ENCODE measurements at places on chromosomes 7 and 10.

DNA sequence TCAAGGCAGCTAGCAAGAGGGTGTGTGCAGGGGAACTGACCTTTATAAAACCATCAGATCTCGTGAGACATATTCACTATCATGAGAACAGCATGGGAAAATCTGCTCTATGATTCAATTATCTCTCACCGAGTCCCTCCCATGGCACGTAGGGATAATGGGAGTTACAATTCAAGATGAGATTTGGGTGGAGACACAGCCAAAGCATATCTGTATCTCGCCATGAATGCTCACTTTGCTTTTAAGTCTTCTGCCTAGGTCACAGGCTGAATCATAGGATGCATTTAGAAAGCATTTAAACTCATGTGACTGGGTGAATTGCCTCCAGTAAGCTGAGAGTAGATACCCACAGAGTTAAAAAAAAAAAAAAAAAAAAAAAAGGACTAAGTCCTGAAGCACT is 220.0 kb downstream of the AGMO start:
- no peak for DNase-seq

DNA sequence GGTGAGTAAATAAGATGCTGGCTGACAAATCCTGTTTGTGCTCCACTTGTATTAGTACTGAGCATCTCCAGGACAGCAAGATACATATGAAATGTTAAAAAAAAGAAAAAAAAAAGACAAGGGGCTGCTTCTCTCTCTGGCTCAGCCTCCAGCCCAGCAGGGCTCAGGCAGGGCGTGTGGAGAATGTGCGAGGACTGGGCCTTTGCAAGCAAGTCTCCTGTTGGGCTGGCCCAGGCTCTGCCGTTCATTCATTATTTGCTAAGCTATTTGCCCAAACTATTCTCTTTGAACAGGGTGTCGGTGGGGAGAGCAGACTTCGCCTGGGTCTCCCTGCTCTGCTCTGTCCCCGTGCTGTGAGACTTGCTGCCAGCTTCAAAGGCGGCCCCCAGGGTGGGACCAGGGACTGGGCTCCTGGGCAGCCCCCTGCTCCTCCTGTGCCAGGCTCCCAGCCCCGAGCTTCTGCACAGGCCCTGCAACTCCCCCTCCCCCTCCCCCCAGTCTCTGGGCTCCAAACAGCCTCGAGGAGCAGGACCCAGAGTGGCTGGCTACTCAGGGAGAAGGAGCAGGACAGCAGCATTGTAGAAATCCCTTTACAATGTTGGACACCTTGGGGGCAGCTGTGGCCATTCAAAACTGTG is 25.6 kb upstream of the MGMT start:
- DNase-seq, result no peak

DNA sequence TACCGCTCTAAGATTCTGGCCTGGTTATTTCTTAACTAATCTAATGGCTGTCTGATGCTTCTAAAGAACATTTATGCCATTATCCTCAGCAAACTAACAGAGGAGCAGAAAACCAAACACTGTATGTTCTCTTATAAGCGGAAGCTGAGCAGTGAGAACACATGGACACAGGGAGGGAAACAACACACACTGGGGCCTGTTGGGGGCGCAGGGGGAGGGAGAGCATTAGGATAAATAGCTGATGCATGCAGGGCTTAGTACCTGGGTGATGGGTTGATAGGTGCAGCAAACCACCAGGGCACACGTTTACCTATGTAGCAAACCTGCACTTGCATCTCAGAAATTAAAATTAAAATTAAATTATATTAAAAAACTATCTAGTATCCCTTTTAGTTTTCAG is 853.5 kb downstream of the GATA3 start:
- no peak for DNase-seq

- no peak for DNase-seq
Measured at GRCh38 chr10:5594271-5595049, 69.7 kb downstream of the CALML3 start.

- DNase-seq, result no peak
Measured at GRCh38 chr7:129702761-129703338, 91.3 kb downstream of the NRF1 start.

DNA sequence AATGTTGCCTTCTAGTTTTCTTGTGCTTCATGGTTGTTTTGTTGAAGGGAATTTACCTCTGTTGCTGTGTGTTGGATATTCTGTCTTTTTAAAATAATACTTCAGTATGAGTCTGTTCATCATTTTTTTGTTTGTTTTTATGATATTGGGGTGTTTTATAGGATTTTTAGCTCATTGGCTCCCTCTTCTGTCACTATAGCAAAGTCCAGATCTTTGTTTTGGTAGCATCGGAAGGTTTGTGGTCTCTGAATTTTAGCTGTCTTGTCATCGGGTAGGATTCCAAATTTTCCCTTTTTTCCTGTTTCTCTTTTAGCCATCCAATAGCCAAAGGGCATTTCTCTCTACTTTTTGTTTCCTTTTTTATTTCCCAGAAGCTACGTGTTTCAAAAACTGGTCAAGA is 91.4 kb downstream of the EXOC4 start:
- no peak for DNase-seq

GRCh38 chr7:122543891-122544290 is 155.0 kb downstream of the RNF133 start:
- DNase-seq, result no peak

GRCh38 chr10:32253276-32253675 is 93.7 kb downstream of the EPC1 start:
- DNase-seq, result no peak

DNA sequence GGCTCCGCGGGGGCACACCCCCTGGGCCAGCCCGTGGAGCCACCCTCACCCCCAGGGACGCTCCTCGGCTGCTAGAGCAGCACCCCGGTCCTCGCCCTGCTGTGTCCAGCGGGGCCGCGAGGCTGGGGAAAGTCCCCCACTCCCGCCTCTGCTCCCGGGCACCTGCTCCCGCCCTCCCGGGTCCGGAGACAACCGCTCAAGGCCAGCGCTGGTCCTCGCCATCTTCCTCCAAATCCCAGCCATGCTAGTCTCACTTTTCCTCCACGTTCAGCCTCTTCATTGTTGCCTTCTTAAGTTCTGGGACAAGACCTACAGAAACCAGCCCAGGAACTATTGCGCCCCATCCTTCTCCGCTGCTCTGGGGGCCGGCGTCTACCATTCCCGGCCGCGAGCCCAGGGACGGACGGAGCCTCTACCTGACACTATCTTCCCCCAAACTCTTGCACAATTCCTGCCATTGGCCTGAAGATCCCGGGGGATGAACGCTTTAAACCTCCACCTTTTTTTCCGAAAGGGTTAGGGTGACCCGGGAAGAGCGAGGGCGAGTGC is 4.8 kb upstream of the KCP start:
- DNase-seq, result no peak

- no peak for DNase-seq
Measured at GRCh38 chr10:87038286-87038717, 18.2 kb downstream of the FAM25A start.

GRCh38 chr7:49778731-49779270 is 5.4 kb downstream of the VWC2 start:
- no peak for DNase-seq

DNA sequence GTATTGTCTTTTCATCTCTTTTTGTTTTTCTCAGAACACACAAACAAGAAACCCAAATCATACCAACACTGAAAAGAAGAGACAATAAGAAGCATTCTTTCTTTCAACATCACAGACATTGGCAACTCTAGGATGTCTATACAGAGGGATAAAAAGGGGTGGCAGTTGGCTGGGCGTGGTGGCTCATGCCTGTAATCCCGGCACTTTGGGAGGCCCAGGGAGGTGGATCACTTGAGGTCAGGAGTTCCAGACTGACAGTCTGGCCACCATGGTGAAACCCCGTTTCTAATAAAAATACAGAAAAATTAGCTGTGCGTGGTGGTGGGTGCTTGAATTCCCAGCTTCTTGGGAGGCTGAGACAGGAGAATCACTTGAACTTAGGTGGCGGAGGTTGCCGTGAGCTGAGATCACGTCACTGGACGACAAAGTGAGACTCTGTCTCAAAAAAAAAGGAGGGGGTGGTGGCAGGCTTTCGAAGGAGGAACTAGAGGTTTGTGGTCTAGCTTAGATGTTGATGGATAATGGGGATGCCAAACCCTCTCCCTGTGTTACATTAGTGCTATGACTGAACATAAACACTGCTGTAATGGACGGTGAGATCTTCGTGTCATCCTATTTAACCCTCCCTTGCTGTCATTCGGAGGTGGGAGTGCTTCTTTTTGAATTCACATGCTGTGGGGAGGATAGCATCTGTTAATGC is 9.4 kb downstream of the CNNM2 start:
- no peak for DNase-seq

DNA sequence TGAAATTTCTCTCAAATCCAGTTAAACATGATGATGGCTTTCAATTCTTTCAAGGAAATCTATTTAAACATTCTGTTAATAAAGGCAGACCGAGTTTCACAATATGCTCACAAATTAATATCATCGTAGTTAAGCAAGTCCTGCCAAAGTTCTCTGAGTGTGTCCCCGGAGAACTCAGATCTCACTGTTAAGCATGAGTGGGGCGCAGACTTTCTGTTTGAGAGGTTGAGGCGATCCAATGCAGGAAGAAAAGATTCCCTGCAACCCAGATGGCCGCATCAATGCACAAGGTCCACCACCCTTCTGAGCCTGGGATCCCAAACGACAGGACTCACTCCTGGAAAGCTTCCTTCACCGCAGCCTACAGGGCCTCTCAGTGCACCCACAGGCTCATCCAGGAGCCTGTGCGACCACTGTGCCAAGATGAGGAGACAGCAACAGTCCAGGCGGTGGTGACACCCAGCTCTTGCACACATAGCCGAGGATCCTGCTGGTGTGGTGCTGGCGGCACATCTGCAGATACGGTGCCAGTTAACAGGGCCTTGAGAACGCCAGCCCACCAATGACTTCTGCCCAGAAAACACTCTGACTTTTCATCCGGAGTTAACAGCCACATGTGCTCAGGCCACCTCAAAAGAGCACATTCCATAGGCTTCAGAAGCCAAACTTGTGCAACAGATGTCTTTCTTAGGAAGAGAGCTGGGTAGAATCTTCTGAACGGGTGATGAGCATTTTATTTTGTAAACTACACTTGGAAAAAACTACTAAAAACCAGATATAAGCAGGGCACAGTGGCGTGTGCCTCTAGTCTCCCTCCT is 102.1 kb downstream of the ZRANB1 start:
- no peak for DNase-seq

DNA sequence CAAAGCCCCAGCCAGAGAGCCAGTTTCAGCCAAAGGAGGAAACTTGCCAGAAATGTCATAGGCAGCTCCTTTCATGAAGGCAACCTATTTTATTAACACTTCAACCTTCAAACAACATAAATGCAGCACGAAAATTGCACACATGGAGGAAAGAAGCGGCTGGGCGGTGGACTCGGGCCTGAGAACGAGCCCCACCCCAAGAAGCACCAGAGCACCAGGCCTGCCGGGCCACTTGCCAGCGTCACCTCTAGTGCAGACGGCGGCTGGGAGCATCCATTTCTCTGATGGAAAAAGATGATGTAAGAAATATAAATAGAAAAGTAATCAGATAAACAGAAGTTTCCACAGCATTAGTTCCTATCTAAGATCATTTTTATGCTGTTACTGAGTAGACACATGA is 100.0 kb downstream of the TCERG1L start:
- DNase-seq, result no peak

GRCh38 chr10:27258492-27258837 is 17.9 kb upstream of the ACBD5 start:
- no peak for DNase-seq

DNA sequence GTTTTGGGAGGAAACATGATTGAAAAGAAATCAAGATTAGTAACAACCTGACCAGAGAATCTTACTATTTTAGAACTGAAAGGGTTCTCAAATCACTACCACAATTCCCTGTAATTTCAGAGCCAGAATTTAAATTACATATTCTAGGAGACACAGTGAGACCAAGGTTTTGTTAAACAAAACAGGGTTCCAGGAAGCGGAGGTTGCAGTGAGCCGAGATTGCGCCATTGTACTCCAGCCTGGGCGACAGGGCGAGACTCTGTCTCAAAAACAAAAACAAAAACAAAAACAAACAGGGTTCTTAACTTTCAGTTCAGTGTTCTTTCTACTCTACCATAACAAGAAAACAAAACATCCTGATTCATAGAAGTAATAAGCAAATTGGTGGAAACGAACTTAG is 57.6 kb downstream of the SNX13 start:
- no peak for DNase-seq

DNA sequence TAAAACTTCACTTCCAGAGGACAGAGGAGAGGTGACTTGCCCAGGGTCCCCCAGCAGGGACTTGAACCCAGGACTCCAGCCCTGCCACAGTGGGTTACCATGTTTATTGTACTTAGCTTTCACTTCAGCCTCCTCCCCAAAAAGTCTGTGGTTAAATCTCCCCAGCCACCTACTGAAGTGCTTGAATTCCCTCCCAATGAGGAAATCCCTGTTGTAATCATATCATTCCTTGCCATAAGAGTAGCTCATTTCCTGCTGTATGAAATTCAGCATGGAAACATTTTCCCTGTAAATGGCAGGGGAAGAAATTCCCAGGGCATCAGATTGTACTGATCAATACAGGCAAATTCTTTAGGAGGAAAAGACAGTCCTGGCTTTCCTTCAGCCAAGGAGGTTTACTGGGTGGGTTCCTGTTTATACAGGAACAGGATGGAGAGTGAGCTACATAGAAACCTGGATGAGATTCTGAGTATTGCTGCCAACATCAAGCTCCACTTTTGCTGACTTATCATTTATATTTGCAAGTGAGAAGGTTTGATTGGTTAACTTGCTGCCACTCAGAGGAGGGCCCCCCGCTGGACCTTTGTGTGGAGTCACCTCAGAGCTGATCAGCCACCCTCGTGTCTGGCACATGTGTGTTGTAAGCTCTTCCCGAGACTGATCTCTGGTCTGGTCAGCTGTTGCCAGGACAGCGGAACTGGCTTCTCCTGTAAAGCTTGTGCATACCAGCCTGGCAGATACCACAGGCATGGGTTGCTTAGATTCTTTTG is 16.4 kb upstream of the PDZD8 start:
- DNase-seq, result no peak

DNA sequence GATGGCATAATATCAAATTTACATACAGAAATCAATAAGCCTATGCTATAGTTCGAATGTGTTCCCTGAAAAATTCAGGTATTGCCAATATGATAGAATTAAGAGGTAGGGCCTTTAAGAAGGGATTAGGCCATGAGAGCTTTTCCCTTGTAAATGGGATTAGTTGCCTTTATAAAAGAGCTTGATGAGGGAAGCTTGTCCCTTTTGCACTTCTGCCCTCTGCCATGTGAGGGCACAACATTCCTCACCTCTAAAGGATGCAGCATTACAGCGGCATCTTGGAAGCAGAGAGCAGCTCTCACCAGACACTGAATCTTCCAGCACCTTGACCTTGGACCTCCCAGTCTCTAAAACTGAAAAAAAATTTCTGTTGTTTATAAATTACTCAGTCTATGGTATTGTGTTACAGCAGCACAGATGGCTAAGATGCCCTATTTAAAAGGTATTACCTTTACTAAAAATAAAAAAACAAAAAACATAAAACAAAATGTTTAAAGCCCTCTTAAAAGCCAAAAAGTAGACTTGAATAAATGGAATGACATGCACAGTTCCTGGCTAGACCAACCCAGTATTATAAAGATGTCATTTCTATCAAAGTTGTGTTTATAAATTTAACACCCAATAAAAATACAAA is 909.6 kb downstream of the REEP3 start:
- peak; percentile 84 for DNase-seq

GRCh38 chr7:1020849-1021251 is 23.5 kb upstream of the GPR146 start:
- no peak for DNase-seq
